Aorta (tissue), 5 donors: ENCODE measurements at places on chromosomes 6 and 20. TPM values are rescaled to one million over a fixed set of nuclear protein-coding genes. Genes with fewer than 3 reads are reported as not detected.
A peak's percentile ranks its signal among the peaks of the same experiment; 100 is the strongest.

DNA sequence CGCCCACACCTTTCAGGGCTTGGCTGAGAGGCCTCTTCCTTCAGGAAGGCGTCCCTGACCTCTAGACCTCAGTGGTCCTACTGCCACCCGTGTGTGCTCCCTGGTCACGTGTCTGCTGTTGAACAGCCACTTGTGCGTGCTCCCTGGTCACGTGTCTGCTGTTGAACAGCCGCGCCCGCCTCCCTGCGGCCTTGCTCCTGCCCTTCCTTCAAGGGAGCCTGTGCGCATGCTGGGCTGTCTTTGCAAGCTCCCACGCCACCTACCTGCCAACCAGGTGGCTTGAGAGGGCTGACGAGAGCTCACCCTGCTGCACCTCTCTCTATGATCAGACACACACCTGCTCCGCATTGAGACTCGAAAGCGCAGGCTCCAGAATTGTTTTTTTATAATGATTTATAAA is 179.3 kb downstream of the BMP7 start:
- no peaks in the 10 kb centered on the region for H3K27me3 ChIP-seq
- H3K27ac ChIP-seq: no peak overlapping the region
- DNase-seq: no peak

DNA sequence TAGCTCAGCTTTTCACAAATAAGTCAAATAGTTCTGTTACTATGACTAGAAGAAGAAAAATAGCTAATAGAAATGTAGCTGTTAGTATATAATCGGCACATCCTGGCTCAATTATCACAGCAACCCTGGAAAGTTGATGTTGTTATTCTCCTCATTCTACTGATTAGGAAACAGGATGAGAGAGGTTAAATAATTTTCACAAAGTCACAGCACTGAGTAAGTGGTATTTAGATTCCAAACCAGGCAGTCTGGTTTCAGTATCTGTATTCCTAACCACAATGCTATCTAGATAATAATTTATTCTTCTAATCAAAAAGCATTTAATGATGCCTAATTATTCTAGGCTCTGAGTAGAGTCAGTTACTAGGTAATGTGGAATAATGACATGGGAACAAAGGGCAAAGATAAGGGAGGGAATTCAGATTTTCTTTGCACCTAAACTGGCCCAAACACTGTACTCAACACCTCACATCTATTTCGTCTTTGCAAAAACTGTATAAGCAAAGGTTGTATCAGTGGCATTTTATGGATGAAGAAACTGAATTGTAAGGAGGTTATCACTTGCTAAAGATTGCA is 51.3 kb downstream of the PDE7B start:
- no peak overlapping the region for H3K4me3 ChIP-seq
- no peaks in the 10 kb centered on the region for H3K36me3 ChIP-seq
- H3K27ac ChIP-seq: no peak overlapping the region
- H3K27me3 ChIP-seq: no peaks in the 10 kb centered on the region
- no peaks in the 10 kb centered on the region for H3K4me1 ChIP-seq

Gene LINC00237
- total RNA-seq: not detected

- H3K36me3 ChIP-seq: no peaks in the 10 kb centered on the region
- H3K4me1 ChIP-seq: peaks cover 4% of the 10 kb centered on the region
- no peaks in the 10 kb centered on the region for H3K27me3 ChIP-seq
- H3K4me3 ChIP-seq: no peak overlapping the region
- no peak overlapping the region for H3K27ac ChIP-seq
These were observed 47.1 kb downstream of the SNAI1 start for GRCh38 chr20:50029697-50030461.

Gene SLC4A11
- total RNA-seq: 0.29 TPM

Gene MMP24
- total RNA-seq: 0.52 TPM

Gene GNRH2
- not detected for total RNA-seq

DNA sequence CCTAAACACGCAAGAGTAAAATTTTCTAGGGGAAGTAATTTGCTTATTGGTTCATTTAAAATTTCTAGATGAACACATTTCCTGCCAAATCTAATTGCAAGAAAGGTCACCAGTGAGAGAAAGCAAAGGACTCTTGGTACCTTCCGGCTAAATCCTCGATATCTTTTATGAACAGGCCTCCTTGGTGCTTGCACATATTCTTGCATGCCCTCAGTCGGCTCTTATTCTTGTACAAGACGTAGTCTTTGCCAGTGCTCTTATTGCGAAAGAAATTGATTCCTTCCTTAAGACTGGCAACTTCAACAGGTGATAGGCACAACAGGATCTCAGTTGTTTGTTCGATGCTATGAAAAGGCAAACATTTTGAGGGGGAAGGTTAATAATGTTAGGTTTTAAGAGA is 141.7 kb upstream of the CARMIL1 start:
- peak overlapping the region; percentile 52 for H3K4me3 ChIP-seq
- H3K27me3 ChIP-seq: no peaks in the 10 kb centered on the region
- H3K4me1 ChIP-seq: peaks cover 2% of the 10 kb centered on the region
- no peaks in the 10 kb centered on the region for H3K36me3 ChIP-seq

Gene BPIFB4
- total RNA-seq: not detected

GRCh38 chr6:35354361-35355135 is 12.2 kb downstream of the PPARD start:
- peaks cover 2% of the 10 kb centered on the region for H3K36me3 ChIP-seq
- peak; percentile 45 for DNase-seq
- peaks cover 3% of the 10 kb centered on the region for H3K4me1 ChIP-seq
